ENCODE measurements at places on chromosomes 7 and 10.

GRCh38 chr7:30465811-30466180 is 12.8 kb downstream of the NOD1 start:
- DNase-seq = no peak

DNA sequence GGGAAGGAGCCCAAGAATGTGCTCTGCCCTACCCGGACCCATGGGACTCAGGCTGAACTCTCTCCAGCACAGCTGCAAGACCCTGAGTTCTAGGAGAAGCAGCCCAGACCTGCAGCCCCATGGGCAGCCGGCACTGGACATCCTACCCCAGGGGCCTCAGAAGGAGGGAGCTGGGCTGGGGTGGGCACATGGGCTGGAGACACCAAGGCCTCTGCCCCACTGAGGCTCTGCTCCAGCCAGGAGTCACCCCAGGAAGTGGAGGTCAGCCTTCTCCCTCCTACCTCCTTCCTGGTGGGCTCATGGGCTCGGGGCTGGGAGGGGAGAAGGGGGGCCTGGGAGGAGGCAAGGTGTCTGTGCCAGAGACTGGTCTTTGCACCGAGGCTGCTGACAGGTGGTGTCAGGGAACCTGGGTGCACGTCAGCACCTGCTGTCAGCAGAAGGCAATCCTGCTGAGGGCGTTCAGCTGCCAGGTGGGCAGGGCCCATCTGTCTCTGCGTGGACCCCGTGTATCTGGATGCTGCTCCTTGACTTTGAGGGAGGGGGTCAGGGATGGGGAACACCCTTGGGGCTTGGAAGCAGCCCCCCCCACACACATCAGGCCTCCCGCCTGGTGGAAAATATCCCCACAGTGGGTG is 95.2 kb downstream of the PDGFA start:
- DNase-seq = no peak

GRCh38 chr7:106029941-106030340 is 66.9 kb downstream of the CDHR3 start:
- no peak for DNase-seq

GRCh38 chr7:37432281-37432920 is 16.3 kb downstream of the ELMO1 start:
- DNase-seq = no peak

DNA sequence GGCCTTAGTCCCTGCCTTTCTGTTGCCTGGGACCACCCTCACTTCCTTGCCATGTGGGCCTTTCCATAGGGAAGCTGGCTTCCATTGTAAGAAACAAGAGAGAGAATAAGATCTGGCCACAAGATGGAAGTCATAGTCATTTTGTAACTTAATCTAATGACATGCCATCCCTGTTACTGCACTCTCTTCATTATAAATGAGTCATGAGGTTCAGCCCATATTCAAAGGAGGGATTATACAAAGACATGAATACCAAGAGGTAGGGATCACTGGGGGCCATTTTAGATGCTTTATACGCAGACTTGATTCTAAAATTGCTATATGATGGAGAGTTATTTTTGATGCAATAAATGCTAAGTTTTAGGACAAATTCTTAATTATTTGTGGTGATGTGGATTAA is 75.2 kb upstream of the CELF2 start:
- no peak for DNase-seq

- DNase-seq = no peak
Measured at GRCh38 chr7:19144661-19145433, at the start of gene FERD3L. Gene FERD3L, minus strand, starts transcription at chr7:19145421. Its CDS starts 59 bp downstream, at chr7:19145362.

- no peak for DNase-seq
Measured at GRCh38 chr10:17548162-17548561, 69.0 kb downstream of the HACD1 start.

- no peak for DNase-seq
Measured at GRCh38 chr7:38628630-38629385, 2.4 kb downstream of the AMPH start.

DNA sequence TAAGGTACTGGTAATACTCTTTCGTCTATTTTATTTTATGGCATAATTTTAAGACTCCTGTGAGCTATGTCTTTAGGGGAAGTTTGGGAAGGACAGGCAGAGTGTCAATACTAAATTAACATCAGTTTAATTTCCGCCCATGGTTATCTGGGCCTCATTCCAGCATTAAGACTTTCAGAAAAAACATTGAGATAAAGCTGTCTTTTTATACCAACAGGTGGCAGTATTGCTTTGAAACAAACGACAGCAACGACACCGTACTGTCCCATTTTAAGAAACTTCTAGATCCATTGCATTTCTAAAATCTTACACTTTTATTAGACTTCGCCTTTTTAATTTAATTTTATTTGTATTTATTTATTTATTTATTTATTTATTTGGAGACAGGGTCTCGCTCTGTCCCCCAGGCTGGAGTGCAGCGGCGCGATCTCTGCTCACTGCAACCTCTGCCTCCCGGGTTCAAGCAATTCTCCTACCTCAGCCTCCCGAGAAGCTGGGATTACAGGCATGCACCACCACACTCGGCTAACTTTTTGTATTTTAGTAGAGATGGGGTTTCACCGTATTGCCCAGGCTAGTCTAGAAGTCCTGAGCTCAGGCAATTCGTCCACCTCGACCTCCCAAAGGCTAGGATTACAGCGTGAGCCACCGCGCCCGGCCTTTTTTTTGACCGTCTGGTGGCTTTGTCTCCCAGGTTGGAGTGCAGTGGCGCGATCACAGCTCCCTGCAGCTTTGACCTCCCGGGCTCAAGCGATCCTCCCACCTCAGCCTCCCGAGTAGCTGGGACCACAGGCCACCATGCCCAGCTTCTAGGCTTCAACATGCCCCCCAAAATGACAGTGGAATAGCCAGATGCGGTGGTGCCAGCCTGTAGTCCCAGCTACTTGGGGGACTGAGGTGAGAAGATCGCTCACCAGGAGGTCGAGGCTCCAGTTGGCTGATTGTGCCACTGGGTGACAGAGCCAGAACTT is 78.7 kb upstream of the C1GALT1 start:
- DNase-seq = peak; percentile 39

GRCh38 chr7:3399858-3400257 is 98.8 kb downstream of the SDK1 start:
- DNase-seq = no peak

- DNase-seq = no peak
Measured at GRCh38 chr10:12594448-12594944, 245.1 kb downstream of the CAMK1D start.

GRCh38 chr10:70940834-70941568 is 52.6 kb upstream of the PCBD1 start:
- no peak for DNase-seq

DNA sequence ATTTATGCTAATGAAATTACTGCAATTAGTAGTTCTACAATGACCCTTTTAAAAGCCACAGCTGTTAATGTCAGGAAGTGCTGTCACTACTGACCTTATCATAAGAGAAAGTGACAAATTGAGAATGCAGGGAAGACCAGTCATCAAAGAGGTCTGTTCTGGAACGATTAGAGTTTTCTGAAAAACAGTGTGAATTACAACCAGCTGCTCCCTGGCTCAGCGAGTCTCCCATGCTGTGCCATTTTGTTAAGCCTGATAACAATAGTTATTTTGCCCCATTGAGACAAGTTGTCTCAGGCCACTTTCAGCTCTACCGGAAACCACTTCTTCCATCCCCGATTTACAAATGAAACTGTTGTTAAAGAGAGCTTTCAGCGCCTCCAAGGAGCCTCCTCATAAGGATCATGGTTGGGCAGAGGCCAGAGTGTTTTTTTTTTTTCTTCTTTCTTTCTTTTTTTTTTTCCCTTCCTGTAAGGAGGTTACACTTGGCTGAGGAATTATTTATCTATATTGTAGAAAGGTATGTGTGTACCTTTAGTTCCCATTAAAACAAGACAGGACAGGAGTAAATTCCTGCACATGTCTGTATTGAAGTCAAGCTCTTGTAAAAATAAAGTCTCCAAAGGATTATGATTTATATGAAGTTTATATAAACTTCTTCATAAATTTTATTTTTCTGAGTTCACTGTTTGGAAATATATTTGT is 173.6 kb downstream of the CDCA7L start:
- no peak for DNase-seq

GRCh38 chr7:71326595-71326994 is 194.7 kb downstream of the GALNT17 start:
- no peak for DNase-seq

DNA sequence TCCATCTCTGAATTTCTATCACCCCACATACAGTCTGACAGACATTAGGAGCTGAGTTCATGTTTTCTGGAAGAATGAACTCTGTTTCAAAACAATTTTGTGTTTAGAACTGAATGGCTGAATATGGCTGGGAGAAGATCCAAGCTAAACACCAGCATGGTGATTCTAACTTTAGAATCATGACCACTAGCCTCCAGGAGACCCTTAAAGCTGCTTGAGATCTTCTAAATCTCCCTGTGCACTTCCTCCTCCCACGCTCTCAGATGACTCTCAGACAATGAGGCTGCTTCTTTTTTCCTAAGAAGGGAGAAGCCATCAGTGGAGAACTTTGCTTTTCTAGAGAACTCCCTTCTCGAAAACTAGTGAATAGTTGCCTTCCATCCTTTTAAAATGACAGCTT is 711.2 kb downstream of the GRID1 start:
- DNase-seq = no peak

GRCh38 chr7:101977249-101977648 is 159.8 kb downstream of the CUX1 start:
- no peak for DNase-seq

GRCh38 chr10:99977916-99978315 is 31.8 kb downstream of the DNMBP start:
- DNase-seq = no peak

- DNase-seq = peak; percentile 4
Measured at GRCh38 chr10:116538456-116538855, 7.3 kb upstream of the PNLIP start.

- DNase-seq = no peak
Measured at GRCh38 chr10:26950934-26951333, 90.2 kb upstream of the ABI1 start.

DNA sequence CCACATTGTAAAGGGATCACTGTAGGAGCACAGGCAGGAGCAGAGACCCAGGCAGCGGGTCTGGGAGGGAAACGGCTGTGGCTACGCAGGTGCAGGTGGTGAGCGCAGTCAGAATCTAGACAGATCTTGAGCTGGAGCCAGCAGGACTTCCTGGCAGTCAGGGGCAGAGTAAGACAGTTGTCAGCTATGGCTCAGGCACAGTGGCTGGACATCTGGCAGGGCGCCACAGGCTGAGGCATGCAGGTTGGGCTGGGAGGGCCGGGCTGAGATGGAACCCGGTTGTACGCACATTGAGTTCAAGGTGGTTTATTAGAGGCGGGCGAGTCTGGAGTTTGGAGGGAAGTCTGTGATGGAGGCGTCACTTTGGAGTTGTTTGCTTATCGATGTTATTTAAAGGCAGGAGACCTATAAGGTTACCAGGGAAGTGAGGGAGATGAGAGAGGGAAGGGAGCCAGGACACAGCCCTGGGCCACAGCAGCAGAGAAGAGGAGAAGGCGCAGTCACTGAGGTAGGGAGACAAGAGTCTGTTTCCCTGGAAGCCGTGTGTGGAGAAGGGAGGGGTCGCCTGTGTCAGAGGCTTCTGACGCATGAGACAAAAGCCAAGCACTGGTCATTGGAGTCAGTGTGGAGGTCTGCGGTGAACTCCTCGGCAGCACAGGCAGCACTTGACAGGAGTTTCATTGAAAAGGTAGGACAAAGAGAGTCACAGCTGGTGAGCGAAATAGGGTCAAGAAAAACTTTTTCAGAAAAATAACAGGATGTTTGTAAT is 73.8 kb downstream of the LANCL2 start:
- DNase-seq = no peak

DNA sequence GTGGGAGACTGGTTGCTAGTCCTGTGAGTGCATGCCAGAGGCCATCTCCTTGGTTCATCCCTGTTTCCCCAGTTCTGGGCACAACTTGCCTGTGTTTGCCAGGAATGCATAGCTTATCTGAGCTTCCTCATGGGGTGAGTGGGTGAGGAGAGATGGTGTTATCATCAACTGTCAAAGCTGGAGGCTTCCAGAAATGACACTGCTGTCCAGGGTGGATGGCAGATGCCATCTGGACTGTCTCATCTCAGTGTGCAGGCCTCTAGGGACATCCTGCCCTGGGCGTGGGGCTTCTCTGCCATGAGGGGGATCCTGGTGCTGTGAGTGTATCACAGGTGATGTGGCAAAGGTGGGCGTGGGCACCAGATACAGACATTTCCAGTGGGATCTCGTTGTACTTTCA is 328.6 kb downstream of the DPP6 start:
- DNase-seq = no peak

DNA sequence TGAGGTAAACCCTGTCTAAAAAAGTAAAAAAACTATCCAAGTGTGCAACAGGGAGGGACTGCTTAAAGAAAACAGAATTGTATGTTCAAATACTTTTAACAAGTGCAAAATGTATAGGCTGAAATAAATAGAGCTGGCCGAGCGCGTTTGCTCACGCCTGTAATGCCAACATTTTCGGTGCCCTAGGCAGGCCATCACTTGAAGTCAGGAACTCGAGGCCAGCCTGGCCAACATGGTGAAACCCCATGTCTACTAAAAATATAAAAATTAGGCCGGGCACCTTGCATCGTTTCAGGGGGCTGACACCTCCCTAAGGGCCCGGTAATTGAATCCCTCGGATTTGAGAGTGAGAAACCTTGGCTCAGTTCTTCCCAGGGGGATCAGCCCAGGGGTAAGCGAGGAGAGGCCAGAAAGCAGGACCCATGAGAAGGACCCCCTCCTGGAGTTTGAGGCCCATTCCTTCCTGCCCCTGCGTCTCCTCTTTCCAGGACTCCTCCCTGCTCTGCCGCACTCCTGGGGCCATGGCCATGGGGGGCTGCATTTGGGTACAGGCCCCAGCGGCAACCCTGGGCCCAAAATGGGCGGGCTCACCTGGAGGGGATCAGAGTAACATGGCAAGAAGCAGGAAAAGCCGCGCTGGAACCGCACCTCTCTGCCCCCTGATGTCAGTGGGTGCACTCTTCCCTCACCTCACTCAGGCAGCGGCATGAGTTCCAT is 75.5 kb upstream of the TMEM248 start:
- DNase-seq = no peak

GRCh38 chr10:61640856-61641255 is 21.9 kb upstream of the CABCOCO1 start:
- no peak for DNase-seq

DNA sequence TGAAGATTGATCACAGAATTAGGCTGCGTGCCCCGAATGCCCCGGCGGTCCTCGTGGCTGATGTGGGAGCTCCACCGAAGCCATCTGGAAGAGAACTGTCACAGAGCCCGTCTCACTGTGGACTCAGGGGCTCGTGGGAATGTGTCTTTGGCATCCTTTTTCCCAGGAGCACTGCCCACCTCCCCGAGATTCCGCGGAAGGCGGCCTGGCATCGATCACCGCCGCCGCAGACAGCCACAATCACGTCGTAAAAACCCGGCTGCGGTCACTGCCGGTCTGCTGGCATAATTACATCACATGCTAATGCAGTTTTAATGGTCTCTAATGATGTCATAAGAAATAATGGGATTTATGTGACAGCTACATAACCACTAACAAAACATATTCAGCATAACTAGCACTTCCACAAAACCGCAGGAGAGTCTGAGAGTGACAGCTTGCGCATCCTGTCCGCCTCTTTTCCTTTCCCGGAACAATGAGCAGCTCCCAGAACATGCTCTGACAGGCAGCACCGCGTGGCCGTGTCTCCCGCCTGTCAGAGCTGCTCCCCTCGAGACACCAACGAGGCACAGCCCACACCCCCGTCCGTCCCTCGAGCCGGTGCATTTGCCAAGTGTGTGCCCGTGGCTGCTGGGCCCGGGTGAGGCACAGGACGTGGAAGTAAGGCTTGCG is 490.0 kb downstream of the PTPRN2 start:
- DNase-seq = no peak
